ENCODE measurements at places on chromosomes 5 and 9.

DNA sequence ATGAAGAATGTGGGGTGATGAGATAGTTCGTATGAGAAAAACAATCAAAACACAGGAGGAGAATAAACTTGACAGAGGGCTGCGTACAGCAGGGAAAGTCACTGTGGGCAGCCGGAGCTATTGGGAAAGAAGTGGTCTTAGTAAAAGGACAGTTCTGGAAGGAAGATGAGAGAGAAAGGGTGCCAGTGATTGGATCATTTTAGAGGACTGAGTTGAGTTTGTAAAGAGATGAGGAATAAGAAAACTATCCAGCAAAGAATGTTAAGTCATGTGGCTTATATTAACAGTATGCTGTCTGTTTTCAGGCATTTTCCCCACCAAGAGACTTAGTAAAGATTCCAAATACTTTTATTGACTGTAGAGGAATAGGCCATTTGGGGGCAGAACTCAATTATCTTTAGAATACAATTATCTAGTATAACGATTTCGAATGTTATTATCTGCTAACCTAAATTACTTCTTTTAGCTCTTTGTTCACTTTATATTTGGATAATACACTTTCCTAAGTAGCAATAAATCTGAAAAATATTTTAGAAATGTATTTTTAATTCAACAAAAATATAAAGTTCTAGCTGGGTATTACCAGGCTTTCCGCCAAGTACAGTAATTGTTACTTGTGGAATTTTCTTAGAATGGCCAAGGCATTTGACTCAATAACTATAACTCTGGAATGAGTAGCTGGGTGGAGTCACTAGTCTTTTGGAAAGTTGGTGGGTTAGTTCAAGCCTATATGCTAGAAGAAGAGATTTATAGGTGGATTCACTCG, 15.5 kb upstream of the LOX start:
- no peak for DNase-seq

DNA sequence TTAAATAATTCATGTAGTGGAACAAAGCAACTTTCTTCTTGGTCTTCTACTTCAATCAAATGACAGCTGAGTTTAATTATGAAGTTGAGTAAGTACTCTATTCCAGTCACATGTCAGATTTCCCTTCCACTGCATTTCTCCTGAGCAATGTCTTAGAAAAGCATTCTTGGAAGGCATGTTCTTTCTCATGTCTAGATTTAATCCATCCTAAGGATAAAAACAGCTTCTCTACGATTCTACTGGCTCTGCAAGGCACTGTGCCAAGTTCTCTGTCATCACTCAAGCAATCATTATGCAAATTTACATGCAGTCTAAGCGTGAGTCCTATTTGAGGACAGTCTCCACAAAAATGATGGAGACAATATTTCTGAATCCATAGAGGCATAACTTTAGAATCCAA, 142.4 kb downstream of the YIPF5 start:
- no peak for DNase-seq

GRCh38 chr5:54278036-54278830, 32.1 kb downstream of the ARL15 start:
- no peak for DNase-seq

- DNase-seq = no peak
Measured at GRCh38 chr9:113574441-113575262, 111.1 kb downstream of the RGS3 start.

DNA sequence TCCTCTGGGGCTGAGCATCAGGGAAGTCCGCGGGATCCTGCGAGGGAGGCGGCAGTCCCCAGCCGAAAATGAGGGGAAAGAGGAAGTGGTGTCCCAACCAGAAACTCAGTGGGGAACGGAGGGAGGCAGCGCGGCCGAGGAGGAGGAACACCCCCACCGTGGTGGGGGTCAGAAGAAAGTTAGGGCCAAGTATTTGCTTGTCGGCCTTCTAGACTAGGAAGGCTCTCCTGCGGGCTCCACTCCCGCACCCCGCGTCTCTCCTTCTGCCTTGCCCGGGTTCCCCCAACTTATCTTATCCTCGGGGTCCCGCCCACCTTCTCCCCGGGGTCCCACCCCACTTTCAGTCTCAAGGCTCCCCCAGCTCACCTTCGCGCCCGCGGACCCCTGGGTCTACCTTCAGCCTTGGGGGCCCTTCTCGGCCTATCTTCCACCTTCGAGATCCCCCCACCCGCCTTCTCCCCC, 557 bp upstream of the PHF2 start:
- peak; percentile 39 for DNase-seq

- DNase-seq = peak; percentile 26
Measured at GRCh38 chr9:72362680-72363139, 2.3 kb downstream of the ZFAND5 start.

- DNase-seq = no peak
Measured at GRCh38 chr5:27476356-27476988, 438.1 kb upstream of the CDH9 start.

- no peak for DNase-seq
Measured at GRCh38 chr9:133995012-133995896, 3.1 kb upstream of the VAV2 start.

DNA sequence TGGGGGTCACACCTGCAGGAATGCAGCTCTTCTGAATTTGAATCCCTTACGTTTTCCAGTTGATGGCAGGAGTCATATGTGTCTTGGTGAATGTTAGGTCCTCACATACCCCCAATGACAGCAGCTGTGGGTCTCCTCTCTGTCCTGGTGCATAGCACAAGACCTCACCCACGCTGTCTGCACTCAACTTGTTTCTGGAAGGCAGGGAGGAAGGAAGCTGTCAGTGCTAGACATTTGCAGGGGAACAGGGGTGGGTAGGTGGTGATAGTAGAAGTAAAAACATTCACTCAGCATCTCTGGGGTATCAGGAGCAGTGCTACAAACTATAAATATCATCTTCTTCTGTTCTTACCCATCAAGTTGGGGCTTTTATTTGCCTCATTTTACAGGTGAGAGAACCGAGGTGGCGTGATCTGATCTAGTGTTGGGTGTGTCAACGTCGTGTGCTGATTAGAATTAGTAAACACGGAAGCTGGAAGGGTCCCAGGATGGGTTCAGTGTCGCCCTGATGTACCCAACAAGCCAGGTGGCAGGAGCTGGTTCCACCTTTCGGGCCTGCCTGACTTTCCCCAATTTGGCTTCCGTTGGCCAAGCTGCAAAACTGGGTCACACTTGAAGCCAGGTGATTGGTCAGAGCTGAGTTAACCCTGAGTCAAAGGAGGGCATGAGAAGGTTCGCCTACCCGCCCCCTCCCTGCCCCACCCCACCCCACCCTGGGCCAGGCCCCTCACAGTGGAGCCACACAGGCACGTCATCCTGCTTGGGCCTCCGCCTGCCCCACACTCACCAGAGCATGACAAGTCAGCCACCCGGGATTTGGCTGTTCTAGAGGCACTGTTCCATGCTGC, 15.8 kb downstream of the ERGIC1 start:
- no peak for DNase-seq

DNA sequence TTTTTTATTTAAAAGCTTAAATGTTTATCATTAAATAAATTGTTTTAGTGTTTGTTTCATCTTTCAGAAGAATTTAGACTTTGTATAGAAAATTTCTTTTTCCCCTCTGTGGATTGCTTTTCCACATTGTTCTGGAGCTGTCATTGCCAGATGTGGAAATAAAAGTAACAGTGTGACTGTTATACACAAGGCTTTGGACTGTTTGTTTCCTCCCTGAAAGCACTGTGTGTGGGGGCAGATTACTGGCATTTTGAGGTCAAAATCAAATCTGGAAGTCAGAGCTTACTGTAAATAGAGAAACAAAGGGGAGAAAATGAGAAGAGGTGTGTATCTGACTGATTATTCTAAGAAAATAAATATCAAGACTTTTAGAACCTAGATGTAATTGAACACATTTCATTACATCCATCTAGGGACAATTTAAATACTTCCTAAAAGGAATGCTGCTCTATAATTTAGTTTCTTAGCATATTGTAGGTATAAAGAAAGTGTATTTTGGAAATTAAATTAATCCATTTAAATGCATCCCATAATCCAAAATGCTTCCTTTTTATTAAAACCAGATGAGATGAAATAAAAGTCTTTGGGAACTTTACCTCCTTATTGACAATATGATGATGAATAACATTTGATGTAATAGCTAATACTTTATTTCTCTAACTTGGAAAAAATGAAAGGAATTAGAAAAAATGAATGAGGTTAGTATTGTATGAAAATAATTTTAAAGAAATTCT, 51.9 kb downstream of the ERCC6L2 start:
- no peak for DNase-seq

DNA sequence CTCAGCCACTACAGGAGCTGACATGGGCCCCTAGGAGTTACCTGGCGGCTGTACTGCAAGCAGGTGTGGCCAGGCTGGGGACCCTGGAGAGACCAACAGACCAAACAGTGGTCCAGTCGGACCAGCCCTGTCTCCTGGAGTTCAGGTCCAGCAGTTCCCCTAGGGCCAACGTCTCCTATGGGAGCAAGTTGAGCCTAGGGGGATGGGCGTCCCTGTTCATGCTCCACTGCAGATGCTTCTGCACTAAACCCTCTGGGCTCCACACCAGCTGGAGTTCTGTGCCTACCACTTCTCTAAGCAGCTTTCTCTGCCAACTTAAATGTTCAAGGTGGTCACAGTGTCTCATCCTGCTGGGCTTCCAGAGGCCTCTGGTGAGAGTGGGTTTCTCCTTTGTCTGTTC, 20.6 kb upstream of the OMD start:
- no peak for DNase-seq

DNA sequence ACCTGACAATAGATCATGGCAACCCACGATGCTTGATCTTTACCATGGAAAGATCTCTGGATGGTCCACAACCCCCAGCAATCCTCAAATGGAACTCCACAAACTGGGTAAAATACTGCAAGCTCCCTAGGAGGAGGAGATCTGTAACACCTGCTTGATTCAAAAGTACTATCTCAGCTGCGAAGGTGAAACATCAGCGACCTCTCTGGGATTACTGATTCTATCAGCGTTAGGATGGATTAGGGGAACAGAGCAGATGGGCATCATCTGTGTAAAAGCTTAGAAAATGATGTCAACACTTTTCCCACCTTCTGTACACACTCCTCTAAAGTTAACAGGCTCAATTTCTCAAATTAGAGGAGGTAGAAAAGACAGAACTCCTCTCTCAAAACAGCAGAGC, 31.5 kb upstream of the TRPC7 start:
- DNase-seq = no peak

- DNase-seq = no peak
Measured at GRCh38 chr5:156331181-156331580, 4.2 kb downstream of the SGCD start.

DNA sequence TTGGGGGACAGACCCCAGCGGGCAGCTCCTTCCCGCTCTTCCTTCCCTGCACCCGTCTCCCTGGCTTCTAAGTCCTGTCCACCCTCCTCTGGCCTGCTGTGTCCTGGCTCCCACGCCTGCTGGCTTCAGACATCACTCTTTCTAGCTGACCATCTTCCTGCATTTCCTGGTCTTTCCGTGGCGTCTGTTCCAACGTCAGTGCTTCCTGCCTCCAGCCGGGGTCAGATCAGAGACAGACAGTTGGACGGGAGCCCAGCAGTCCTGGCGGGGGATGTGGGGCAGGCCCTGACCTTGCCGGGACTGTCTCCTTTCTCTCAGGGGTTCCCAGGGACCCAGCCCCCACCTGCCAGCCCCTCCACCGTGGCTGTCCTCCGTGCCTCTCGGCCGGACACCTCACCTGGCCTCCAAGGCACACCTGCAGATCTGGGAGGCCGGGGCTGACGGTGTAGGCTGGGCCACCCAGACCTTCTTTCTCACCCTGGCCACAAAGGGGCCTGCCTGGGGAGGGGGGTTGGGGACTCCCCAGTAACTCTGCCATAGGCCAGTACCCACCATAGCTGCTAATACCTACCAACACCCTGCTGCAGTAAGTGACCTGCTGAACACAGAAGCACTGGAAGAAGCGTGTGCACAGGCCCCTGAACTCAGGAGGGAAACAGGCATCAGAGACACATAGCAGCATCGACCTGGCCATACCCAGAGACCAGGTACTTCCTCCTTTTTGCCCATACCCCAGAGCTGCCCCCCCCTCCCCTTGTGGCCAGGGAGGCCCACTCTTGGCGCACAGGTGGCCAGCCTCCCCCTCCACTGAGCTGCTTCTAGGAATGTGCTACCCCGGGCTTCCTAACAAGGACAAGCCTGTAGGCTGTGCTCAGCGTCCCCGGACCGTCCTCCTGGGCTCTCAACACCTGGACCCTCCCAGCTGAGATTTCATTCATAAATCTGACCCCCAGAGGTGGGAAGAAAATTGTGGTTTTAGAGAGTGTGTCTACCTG, 5.1 kb downstream of the NRARP start:
- no peak for DNase-seq

DNA sequence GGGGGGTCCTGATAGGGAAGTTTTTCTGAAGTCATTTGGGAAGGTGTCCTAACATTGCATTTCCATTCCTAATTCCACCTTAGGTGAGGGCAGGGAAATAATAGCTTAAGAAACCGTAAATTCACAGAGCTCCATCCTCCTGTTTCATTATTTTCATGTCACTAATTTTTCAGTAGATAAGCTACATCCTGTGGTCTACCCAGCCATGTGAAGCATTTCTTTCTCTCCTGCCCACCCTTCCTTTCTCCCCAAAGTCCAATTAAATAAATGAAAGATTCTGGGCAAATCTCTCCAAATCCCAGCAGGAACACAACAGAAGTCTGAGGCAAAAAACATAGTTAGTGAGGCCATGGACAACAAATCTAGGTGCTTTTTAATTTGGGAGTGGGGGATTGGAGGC, 95.1 kb upstream of the ERBIN start:
- no peak for DNase-seq

- no peak for DNase-seq
Measured at GRCh38 chr9:129102791-129103594, 7.6 kb downstream of the CRAT start.

DNA sequence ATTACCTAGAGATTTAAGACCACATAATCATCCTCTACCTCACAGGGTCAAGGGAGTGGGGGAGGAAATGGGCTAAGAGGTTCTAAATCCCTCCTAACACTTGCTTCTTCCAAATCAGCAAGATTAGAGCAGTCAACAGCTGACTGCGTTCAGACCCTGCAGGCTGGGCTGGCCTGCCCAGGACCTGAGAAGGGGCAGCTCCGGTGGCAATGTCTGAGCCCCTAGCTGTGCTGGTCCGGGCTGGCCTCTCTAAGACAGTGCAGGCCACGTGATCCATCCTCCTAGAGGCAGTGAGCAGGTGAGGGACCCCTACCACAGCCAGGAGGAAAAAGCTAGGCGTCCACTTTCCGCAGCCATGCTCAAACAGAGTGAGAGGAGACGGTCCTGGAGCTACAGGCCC, at the start of gene KCNV2:
Gene KCNV2, plus strand, starts transcription at position 126 of the 400 bp plus-strand sequence. Its CDS starts 230 bp downstream, at position 356.
- no peak for DNase-seq
